ENCODE measurements at places on chromosomes 4 and X. TPM values are rescaled to one million over a fixed set of nuclear protein-coding genes. Genes with fewer than 3 reads are reported as not detected.

Gene MAOB
- polyA plus RNA-seq, result 10.9 TPM

Gene CITED1
- 0.47 TPM for polyA plus RNA-seq

Gene MORC4
- polyA plus RNA-seq, result 38.3 TPM

Gene FREM3
- polyA plus RNA-seq, result 15.8 TPM

Gene CSAG2
- not detected for polyA plus RNA-seq

Gene PHOX2B
- not detected for polyA plus RNA-seq

Gene GPR119
- polyA plus RNA-seq, result not detected

Gene CD40LG
- polyA plus RNA-seq, result 0.12 TPM

Gene ACE2
- 1.2 TPM for polyA plus RNA-seq

Gene RAI2
- polyA plus RNA-seq, result 14.2 TPM

Gene TSPAN7
- polyA plus RNA-seq, result 54.9 TPM

Gene ELOVL6
- 10.1 TPM for polyA plus RNA-seq

Gene RENBP
- polyA plus RNA-seq, result 4.1 TPM

Gene SHISA3
- polyA plus RNA-seq, result 38.4 TPM

Gene PGRMC1
- 142 TPM for polyA plus RNA-seq

Gene SLITRK2
- 2.1 TPM for polyA plus RNA-seq

Gene GAGE12F
- polyA plus RNA-seq, result not detected

Gene OTUD6A
- not detected for polyA plus RNA-seq

Gene TEX13C
- polyA plus RNA-seq, result not detected

Gene PTPN13
- polyA plus RNA-seq, result 74.2 TPM

Gene IL15
- 1.2 TPM for polyA plus RNA-seq

Gene USP26
- polyA plus RNA-seq, result not detected

Gene TRIM2
- polyA plus RNA-seq, result 78.0 TPM

Gene MAEA
- polyA plus RNA-seq, result 49.8 TPM

Gene MID1
- 24.5 TPM for polyA plus RNA-seq

Gene MAGEB2
- not detected for polyA plus RNA-seq

Gene ETDB
- polyA plus RNA-seq, result 0.19 TPM

Gene PITX2
- polyA plus RNA-seq, result not detected

Gene UGT2B10
- polyA plus RNA-seq, result not detected

Gene SPANXC
- not detected for polyA plus RNA-seq

Gene GYPA
- 6.6 TPM for polyA plus RNA-seq

Gene RIPPLY1
- polyA plus RNA-seq, result 0.27 TPM

Gene ADH7
- not detected for polyA plus RNA-seq

Gene SHOX
- 0.08 TPM for polyA plus RNA-seq

Gene HSFX4
- 0.22 TPM for polyA plus RNA-seq

Gene IRS4
- 1.1 TPM for polyA plus RNA-seq
